ENCODE measurements at places on chromosomes 3 and 15.

GRCh38 chr3:18586076-18586475 lies 160.9 kb upstream of the SATB1 start:
- no peak overlapping the region for H3K27ac ChIP-seq
- no peak overlapping the region for H3K4me3 ChIP-seq
- no peak for DNase-seq
- H3K4me1 ChIP-seq: no peaks in the 10 kb centered on the region
- H3K36me3 ChIP-seq: no peaks in the 10 kb centered on the region

DNA sequence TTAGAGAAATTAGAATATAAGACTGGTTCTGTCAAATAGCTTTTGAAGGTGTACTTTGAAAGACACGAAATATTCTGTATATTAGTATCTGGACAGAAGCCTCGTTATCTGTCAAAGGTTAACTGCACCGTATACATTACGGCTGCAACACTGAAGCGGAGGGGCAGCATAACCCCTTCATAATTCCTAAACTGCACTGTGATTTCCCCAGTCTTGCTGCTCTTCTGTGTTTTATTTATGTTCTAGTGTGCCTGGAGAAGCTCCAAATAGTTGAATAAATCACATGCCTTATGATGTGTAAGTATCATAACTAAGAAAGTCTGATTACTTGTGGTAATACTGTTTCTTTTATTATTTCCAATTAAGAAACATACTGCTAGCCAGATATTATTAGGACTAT lies 285.7 kb upstream of the ROBO2 start:
- no peaks in the 10 kb centered on the region for H3K27me3 ChIP-seq
- H3K36me3 ChIP-seq: no peaks in the 10 kb centered on the region
- no peak for DNase-seq

DNA sequence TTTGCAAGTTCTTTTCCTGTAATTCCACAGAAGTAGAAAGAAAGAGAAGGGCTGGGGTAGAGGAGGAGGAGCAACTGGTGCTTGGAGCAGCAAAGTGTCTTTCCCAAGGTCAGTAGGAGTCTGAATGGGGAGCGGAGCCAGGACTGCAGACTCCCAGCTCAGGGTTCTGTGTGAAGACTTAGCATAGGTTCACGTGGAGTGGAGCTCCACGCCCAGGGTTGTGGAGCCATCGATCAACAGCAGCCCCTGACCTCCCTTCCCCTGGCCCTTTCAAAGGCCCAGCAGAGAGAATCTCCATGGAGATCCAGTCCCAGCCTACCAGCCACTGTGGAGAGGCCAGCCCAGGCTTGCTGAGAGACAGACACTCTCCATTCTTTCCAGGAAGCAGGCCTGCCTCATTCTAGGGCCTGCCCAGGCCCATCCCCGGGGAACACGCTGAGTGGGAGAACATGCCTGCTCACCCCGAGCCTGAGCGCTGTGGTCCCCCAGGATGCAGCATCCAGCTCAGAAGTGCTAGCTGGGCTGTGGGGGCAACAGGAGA lies 62.1 kb downstream of the CORO2B start:
- H3K4me1 ChIP-seq: peaks cover 5% of the 10 kb centered on the region
- no peak overlapping the region for H3K27ac ChIP-seq
- no peak for DNase-seq

DNA sequence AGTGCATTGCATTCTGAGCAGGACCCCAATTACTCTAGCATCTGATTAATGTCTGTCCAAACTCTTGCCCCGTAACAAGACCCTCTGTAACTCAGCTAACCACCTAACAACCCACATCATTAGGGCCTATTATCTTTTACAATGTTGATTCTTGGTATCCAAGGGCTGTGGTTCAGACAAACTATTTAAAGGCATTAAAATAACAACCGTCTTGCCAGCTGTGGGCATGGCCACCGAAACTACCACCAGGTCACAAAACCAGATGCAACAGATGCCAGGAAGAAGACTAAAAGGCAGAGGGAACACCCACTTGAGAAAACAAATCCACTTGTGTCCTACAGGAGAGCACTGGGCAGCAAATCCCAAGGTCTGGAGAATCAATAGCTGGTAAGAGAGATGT lies 262.9 kb downstream of the ERC2 start:
- no peak for DNase-seq
- no peak overlapping the region for H3K4me3 ChIP-seq
- H3K27ac ChIP-seq: no peak overlapping the region
- H3K4me1 ChIP-seq: no peaks in the 10 kb centered on the region

All from left lung (tissue), 14 donors.